ENCODE measurements at places on chromosomes 5 and 9.

DNA sequence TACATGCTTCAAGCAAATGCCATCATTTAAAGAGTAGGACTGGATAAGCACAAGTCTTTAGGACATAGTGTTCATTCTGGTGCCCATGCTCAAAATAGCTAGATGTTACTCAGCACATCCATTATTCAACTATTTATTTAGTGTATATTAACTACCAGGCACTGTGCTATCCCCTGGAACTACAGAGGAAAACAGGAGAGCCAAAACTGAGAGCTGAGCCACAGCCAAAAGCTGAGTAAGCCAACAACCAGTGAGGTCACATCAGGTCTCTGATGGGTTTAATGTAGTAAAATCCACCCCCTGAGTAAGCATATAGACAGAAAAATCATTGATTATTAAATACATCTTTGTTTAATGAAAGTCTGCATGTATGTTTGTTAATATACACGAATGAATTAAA is 469.3 kb upstream of the DMAC1 start:
- no peak for DNase-seq

GRCh38 chr5:4372481-4372880 is 767.6 kb upstream of the ADAMTS16 start:
- DNase-seq: no peak

- DNase-seq: no peak
Observed at GRCh38 chr5:37810311-37810710, 29.5 kb downstream of the GDNF start.

GRCh38 chr5:10155897-10156667 is 93.6 kb downstream of the ATPSCKMT start:
- no peak for DNase-seq

DNA sequence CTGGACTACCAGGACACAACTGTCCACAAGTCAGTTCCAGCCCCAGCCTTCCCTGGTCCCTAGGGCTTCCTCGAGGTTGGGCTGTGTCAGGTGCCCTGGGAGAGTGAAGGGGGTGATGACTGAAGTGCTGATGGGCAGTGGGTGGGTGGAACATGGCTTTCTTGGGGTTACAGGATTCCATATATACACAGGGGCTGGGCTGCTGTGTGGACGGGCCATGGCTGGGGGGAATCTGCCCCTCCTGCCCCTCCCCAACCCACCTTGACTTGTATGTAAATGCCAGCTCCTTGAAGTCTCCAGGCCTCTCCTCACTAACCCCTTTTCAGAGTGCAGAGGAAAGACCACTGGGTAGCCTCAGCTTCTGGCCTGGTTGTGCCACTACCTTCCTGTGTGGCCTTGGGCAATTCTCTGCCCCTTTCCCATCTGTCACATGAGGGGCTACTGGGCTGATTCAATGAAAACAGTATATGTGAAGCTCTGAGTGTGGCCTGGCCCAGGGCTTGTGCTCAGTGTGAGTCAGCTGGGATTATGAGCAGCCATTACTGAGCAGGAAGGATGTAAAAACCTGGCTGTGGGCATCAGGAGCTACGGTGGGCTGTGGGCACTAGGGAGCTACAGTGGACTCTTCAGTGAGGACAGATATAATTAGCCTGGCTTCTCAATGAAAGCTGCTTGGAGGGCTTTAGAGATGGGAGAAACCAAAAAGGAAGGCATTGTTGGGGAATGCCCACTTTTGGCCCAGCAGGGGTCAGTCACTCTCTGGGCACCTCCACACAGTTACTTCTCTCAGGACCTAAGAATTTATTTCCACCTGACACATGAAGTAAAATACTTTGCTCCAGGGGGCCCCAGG is 23.3 kb downstream of the PITX1 start:
- DNase-seq: no peak

- peak; percentile 35 for DNase-seq
Observed at GRCh38 chr5:135891268-135891667, 4.4 kb downstream of the IL9 start.

GRCh38 chr9:97660847-97661246 is 27.2 kb downstream of the NCBP1 start:
- DNase-seq: no peak

GRCh38 chr5:137156180-137156579 is 342.9 kb downstream of the SPOCK1 start:
- peak; percentile 76 for DNase-seq

DNA sequence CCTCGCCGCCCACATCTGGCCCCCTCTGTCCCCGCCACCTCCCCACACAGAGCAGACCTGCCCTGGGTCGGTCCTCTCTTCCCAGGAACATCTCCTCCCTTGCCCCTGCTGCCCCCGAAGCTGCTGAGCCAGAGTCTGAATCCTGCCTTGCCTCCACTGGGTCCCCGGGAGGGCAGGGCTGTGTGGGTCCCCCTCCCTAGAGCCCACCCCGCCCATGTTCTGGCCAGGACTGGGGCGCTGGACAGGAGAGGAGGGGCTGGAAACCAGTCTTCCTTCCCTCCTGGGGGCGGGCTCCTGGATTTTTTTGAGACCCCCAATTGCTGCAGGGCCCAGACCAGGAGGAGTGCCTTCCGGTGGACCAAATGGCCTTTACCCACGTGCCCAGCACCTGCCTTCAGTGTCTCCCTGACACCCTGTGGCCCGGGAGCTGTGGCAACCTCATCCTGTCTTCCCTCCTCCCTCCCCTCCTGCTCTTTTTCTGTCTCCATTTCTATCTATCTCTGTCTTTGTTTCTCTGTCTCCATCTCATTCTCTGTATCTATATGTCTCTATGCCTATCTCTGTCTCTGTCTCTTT is 12.1 kb downstream of the MRPL36 start:
- DNase-seq: no peak

DNA sequence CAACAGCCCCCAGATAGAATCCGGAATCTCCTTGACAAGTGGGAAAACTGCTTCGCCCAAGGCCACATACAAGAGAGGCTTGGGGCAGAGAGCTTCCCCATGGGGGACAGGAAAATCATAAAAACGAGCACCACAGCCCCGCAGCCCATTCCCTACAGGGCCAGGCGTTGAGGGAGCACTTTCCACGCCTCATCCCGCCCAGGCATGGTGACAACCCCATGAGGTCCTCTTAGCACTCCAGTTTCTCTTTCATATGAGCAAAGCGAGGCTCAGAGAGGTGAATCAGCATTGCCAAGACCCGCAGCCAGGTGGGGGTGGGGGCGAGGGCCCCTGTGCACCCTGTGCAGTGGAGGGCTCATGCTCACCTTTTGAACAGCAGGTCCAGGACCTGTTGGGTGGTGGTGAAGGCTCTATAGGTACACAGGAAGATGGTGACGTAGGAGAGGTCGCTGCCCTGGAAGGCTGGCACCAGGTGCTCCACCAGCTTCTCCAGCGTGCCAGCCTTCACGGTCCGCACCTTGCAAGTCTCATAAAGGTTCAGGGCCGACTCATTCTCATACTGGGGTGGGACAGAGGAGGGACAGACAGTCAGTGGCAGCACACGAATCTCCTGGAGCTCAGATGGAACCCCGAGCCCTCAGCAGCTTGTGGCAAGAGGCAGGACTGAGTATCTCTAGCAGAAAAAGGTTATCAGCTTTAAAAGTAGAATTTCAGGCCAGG is 10.9 kb downstream of the RALGDS start:
- DNase-seq: no peak

DNA sequence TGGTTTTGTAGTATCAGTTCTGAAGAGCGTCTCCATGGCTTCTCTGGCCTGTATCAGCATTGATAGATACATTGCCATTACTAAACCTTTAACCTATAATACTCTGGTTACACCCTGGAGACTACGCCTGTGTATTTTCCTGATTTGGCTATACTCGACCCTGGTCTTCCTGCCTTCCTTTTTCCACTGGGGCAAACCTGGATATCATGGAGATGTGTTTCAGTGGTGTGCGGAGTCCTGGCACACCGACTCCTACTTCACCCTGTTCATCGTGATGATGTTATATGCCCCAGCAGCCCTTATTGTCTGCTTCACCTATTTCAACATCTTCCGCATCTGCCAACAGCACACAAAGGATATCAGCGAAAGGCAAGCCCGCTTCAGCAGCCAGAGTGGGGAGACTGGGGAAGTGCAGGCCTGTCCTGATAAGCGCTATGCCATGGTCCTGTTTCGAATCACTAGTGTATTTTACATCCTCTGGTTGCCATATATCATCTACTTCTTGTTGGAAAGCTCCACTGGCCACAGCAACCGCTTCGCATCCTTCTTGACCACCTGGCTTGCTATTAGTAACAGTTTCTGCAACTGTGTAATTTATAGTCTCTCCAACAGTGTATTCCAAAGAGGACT is 1.5 kb downstream of the GPR21 start:
- DNase-seq: no peak

DNA sequence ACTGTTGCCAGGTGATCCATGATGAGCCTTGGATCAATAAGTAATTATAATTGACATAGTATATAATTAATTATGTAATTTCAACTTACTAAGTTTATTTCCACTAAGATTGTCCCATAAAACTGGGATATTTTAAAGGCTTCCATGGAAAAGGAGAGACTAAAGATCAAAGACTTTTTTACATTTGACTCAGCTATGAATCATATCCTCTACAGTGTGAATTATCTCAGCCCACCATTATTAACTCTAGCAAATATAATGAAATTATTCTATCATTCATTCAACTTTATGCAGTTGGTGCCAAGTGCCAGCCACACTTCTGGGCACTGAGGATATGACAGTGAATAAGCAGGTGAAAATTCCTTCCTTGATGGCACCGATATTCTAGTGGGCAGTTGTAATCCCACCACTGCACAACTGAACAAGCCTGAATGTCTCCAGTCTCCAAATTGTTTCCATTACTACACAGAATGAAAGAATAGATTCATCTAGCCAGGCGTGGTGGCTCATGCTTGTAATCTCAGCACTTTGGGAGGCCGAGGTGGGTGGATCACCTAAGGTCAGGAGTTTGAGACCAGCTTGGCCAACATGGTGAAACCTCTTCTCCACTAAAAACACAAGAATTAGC is 21.9 kb upstream of the TXN start:
- DNase-seq: no peak

GRCh38 chr5:91373600-91373999 is 9.5 kb downstream of the ARRDC3 start:
- DNase-seq: no peak

DNA sequence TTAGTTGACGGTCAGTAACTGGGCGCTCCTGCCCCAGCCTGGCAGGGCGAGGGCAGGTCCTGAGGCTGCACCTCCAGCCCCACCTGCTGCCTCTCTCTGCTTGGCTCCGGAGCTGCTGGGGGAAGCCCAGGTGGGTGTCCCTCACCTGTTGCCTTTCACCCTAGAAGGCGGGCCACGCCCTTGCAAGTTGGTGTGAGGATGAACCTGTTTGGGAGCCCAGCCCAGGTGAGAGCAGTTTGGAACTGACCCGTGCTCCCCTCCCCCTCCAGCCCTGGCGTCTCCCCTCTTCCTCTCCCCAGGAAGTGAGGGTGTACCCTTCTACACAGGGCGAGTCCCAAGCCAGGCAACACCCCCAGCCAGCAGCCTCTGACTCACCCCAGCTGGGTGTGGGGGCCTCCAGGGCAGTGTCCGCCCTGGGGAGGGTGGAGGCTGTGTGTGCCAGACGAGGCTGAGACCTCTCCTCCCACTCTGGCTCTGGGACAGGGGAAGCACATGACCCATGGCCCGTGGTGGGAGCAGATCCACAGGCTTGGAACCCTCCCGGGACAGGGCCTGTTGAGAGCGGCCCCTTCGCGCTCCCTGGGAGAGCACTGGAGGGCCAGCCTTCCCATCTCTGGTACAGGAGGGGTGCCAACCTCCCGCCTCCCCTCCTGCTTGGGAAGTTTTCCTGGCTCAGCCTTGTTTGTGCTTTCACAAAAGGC is 10.4 kb downstream of the LRRC8A start:
- no peak for DNase-seq

GRCh38 chr5:60445921-60446320 is 254.0 kb downstream of the DEPDC1B start:
- no peak for DNase-seq

DNA sequence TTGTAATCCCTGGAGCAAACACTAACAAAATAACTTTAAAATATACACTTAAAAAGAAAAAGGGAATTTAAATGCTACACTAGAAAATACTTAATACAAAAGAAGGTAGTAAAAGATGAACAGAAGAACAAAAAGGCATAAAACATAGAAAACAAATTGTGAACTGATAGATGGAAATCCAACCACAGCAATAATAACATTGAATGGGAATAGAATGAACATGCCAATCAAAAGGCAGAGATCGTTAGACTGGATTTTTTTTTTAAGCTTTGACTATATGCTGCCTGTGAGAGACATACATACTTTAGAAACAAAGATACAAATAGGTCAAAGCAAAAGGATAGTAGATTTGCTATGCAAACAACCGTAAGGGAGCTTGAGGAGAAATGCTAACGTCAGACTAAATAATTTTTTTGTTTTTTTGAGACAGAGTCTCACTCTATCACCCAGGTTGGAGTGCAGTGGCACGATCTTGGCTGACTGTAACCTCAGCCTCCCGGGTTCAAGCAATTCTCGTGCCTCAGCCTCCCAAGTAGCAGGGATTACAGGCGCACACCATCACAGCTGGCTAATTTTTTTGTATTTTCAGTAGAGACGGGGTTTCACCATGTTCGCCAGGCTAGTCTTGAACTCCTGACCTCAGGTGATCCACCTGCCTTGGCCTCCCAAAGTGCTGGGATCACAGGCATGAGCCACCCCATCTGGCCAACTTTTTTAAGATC is 6.5 kb downstream of the ABO start:
- no peak for DNase-seq

DNA sequence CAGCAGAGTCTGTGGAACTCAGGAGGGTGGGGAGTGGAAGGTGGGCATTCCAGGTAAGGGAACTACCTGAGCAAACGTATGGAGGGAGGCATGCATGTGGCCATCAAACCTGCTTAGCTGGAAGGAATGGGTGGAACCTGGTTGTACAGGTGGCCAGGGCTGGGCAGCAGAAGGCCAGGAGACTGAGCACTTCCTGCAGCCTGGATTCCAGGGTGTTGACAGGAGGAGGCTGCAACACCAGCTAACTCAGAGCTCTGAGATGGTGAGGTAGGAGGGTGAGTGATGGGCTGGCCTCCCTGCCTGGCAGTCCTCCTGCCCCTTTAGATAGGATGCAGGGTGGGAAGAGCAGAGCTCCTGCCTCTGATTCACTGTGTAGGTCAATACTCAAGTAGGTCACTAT is 92.5 kb upstream of the CPEB4 start:
- DNase-seq: no peak

- DNase-seq: no peak
Observed at GRCh38 chr5:67243349-67243748, 46.8 kb upstream of the CD180 start.

DNA sequence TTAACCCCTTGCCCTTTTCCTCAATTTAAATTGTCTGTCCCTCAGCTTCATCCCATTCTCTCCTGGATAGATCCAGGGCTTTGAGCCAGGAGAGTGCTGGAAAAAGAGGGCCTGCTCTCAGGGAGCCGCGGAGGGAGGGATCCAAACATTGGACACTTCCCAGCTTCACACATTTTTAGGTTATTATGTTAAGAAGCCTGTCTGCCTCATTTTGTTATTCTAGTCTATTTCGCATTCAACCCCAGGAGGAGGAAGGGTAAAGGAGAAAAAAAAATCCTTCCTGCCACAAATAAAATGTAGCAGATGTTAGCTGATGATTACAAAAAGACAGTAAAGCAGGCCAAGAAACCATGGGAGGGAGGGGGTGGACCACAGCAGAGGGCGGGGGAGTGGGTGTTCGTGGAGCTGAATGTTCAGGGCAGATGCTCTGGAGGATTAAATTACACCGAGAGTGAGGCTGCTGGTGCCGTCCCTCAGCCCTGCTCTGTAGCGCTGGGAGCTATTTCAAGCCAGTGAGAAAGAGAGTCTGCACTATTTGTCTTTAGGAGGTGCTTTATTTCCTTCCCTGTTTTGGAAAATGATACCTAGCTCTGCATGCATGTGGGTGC is 60.6 kb upstream of the ZFR start:
- DNase-seq: peak; percentile 89

- DNase-seq: no peak
Observed at GRCh38 chr9:116342061-116342460, 188.5 kb downstream of the PAPPA start.
